ENCODE measurements at places on chromosomes 7 and 10.
A peak's percentile ranks its signal among the peaks of the same experiment; 100 is the strongest.

DNA sequence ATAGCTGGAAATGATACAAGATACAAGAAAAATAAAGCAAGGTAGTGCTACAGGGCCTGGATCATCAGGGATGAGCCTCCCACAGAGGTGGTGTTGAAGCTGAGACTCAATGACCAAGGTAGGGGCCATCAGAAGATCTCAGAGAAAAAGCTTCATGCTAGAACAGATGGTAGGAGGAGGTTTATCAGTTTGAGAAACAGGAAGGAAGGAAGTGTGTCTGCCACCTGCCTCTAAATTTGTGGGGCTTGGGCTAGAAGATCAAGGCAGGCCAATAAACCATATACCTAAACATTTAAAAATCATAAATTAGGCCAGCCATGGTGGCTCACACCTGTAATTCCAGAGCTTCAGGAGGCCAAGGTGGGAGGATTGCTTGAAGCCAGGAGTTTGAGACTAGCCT lies 410.8 kb upstream of the PRKCQ start:
- DNase-seq: no peak

GRCh38 chr10:79168210-79168609 lies 99.4 kb downstream of the ZMIZ1 start:
- DNase-seq: no peak

DNA sequence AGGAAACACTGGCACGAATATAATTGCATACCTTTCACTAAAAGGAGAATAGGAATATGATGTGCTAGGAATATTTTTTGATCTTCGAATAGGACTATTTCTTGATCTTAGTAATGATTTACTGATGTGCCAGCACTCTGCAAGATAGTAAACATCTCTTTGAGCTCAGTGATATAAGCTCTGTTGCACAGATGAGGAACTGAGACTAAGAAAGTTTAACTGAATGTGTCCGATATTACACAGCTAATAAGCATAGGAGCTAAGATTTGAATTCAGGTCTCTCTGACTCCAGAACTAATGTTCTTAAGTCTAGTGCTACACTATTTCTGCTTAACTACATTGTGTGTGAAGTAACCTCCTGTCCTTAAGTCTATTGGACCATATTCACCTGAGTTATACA lies 98.4 kb upstream of the PTPRZ1 start:
- DNase-seq: no peak

- no peak for DNase-seq
Observed at GRCh38 chr7:157846271-157846670, 509.5 kb downstream of the DNAJB6 start.

GRCh38 chr10:69088801-69089501 lies 1.0 kb downstream of the SRGN start:
- no peak for DNase-seq

GRCh38 chr7:147249956-147250355 lies 1133.4 kb downstream of the CNTNAP2 start:
- DNase-seq: no peak

DNA sequence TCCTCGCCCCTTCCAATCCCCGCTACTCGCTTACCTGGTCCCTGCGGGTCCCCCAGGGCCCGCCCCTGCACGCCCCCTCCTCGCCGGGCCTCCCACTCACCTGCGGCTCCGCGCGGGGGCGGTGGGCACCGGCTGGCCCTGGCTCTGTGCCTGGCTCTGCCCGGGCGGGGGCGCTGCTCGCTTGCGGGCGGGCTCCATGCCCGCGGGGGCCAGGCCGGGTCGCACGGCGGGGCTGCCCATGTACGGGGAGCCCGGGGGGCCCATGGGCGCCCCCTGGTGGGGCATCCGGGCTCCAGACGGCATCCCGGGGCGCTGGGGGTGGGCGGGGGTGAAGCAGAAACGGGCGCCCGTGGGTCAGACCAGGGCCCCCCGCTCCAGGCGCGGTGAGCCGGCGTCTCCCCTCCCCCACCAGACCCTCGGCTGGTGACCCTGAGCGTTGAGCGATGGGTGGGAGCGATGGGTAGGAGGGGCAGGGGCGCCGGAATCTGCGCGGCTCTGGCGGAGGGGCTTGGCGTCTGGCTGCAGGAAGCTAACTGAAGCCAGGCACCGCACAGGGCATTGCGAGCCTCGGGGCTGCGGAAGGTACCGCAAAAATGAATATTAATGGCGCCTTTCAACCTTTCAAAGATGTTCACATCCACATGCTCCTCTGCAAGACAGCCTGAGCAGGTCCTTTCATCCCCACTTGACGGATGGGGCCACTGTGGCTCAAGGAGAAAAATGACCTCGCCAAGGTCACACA lies 3.0 kb downstream of the SMARCD3 start:
- peak; percentile 71 for DNase-seq

- no peak for DNase-seq
Observed at GRCh38 chr7:20713792-20714191, 72.9 kb downstream of the SP8 start.

GRCh38 chr7:30511973-30512662 lies 7.5 kb upstream of the GGCT start:
- DNase-seq: no peak

- DNase-seq: no peak
Observed at GRCh38 chr10:9987197-9987596, 1030.5 kb upstream of the CELF2 start.

- no peak for DNase-seq
Observed at GRCh38 chr7:33509206-33509605, 379.8 kb downstream of the BBS9 start.

GRCh38 chr10:77416311-77417135 lies 221.1 kb downstream of the KCNMA1 start:
- no peak for DNase-seq

DNA sequence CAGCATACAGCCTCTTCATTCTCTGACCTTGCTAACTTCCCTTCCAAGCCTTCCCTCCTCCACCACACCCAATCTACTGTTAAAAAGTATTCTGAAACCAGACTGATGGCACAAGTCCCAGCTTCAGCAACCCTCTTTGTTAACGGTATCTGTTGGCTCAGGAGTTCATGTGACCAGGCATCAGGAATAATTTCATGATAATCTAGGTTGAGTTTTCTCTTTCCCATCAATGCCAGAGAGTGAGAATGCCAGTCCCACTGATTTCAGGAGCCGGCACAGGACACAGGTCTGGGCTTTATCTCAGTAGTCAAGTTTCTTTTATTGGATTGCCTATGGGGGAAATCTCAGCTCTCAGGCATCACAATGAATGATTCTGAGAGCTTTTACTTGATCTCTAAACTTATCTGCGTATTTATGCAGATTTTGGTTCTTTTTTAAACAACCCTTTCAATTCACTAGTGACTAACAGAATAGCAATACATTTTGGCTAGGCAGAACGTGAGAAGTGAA lies 231.0 kb upstream of the LYZL1 start:
- DNase-seq: no peak

GRCh38 chr7:137476937-137477336 lies 133.4 kb upstream of the PTN start:
- DNase-seq: no peak

DNA sequence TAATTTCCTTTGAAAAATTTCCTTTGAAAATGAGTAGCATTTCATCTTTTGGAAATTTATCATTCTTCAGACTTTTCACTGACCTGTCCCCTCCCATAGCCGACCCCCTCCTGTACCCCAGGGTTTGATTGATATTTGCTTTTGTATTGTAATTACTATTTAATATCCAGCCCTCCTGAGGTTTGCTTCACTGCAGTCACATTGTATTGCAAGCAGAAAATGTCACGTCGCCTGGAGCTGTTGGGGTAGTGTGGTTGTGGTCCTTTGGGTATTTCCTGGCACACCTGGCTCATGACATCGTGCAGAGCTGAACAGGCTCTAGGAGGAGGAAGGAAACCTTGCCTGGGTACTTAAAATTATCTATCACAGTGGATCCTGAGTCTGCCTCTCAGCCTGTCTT lies 116.1 kb downstream of the INSYN2A start:
- DNase-seq: no peak

- DNase-seq: no peak
Observed at GRCh38 chr7:121561717-121562116, 165.6 kb upstream of the FAM3C start.

DNA sequence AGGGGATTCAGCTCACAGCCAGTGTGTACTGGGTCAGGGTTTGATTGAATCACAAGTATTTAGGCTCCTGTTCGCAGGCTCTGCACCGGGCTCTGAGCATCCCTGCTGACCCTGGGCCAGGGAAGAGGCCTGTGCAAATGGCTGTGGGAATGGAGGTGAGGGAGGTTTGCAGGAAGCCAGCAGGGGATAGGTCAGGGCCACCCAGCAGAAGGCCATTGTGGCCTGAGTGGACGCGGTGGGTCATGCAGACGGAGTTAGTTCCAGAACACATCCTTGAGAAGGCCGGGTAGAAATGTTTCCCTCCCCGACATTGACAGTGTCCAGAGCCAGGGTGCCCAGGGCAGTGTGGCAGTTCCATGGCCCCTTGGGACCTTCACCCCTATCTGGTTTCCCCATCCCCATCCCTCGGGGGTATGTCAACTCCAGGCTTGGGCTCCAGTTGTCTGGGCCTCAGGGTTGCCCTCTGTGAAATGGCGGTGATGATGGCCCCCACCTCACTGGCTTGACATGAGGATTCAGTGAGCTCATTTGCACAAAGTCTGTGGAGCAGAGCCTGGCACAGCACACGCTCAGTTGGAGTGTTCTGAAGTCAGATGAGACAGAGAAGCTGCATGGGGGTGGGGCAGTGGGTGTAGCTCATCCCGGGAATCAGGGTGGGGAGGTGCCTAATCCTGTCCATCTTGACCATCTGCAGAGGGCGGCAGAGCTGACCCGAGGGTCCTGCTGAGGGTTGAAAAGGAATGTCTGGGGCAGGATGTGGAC lies 107.6 kb downstream of the ADCY1 start:
- DNase-seq: no peak

GRCh38 chr7:105990727-105991453 lies 27.8 kb downstream of the CDHR3 start:
- DNase-seq: no peak

- no peak for DNase-seq
Observed at GRCh38 chr7:99473315-99473596, 566 bp downstream of the ZNF789 start.

DNA sequence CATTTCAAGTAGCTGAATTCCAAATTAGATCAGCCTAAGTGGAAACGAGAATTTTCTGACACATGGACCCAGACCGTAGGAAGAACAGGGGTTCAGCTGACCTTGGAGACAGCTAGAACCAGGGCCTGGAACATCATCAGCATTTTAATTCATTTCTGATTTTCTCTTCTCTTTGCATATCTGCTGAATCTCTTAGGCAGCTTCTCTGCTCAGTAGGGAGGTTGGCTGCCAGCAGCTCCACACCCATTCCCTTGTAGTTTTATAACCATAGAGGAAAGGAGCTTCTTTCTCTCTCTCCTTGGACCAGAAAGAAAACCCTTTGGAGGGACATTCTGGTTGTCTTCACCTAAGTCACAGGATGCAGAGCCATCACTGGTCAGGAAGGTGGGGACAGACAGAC lies 36.0 kb downstream of the LMTK2 start:
- DNase-seq: no peak

- no peak for DNase-seq
Observed at GRCh38 chr10:112915590-112916572, 34.2 kb upstream of the TCF7L2 start.

DNA sequence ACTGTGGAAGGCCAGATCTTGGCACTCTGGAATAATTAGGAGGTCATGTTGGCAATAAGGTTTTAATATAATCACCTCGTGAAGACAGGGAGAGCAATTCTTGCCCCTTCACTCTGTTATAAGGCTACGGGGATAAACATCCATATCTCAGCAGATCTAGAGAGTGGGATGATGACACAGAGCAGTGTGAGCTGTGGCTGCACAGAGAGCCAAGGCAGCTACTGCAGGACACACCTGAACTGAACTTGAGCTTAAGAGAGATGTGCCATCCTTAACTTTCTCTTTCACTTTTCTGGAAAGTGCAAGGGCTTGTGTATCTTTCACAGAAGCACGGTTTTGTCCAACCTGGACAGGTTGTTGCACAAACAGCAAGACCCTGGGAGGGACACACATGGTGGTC lies 174.7 kb downstream of the GATA3 start:
- DNase-seq: no peak

DNA sequence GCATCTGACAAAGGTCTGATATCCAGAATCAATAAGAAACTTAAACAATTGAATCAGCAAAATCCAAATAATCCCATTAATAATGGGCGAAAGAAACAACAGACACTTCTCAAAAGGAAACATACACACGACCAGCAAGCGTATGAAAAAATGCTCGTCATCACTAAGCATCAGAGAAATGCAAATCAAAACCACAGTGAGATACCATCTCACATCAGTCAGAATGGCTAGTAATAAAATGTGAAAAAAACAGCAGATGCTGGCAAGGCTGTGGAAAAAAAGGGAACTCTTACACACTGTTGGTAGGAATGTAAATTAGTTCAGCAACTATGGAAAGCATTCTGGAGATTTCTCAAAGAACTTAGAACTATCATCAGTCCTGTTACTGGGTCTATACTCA lies 496.7 kb downstream of the SH2D4B start:
- DNase-seq: no peak

DNA sequence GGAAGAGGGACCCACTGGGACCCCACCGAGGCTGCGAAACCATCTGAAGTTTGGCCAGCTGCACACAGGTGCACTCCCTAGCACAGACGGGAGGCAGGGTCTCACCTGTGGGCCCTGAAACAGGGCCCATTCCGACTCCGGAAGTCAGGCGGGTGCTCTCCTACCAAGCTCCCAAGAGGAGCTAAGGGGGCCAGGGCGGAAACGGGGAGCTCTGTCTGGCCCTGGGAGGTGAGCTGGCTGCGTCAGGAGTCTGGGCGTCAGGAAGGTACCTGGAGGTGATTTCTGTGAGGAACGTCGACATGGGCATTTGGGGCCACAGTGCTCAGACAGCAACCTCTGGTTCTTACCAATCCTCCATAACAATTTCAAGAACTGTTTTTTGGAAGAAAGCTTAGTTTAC lies 411.7 kb downstream of the TCERG1L start:
- no peak for DNase-seq

- DNase-seq: no peak
Observed at GRCh38 chr7:142709921-142710320, 39.4 kb upstream of the PRSS1 start.

DNA sequence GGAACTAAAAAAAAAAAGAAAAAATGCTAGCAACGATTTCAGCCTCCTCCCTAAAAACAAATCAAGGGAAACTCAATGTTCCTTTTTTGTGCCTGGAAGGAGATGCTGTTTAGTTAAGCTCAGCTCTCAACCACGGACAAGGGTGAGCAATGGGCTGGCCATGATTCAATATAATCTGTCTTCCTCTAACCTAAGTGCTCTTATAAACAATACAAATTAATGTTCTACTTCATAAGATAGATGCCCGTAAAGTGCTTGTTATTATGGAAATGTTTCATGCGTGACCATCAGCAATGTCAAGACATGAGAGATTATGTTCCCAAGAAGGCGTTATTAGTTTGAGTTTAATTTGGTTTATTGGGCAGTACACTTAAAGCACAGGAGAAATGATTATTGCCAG lies 320.3 kb downstream of the SFMBT2 start:
- DNase-seq: no peak

DNA sequence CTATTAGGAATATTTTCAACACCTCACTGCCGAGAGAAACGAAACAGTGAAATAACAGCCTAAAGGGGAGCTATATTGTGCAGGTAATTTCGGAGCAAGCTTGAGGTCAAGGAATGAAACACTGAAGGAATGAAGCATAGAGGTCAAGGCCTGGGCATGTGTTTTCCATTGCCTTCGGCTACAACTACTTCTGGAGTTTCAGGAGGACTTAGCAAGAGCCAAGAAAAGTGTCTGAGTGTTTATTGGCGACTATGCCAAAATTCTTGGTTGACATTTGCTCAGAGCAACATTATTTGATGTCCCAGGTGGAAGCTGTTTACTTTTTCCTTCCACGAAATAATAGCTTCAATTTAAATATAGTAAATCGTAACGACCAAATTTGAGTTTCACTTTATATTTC lies 89.6 kb upstream of the IFRD1 start:
- DNase-seq: no peak

All from activated naive CD4-positive, alpha-beta T cell (primary cell).